ENCODE measurements at places on chromosomes 1 and 21.

DNA sequence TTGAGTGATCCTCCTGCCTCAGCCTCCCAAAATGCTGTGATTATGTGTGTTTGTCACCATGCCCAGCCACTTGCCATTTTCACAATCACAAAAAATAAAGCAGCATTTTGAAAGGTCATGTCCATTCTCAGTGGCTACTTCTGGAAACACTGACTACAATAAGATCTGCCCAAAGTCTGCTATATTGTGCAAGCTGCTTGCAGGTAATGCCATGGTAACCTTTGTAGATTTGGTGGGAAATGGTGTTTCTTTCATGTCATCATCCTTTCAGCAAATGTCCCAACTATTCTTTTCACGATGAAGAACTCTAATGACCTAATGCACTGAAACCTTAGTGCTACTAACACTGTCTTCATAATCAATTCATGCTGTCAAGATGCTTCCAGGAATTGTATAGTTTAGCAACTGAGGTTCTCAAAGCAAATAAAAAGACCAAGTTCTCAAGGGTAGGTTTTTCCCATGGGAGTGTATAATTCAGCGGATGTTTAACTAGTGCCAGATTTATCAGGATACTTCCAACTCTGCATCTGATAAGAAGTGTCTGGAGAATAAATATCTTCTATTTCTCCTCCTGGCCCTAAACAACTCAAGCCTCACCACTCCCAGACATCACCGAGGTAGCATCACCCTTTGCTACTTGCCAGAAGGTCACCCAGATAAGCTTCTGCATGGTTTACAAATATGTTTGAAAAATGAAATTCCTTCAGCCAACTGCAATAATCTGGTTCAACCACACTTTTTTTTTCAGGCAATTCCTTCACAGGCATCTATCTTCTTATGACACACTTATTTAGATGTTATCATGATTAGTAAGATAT lies 132.0 kb upstream of the ZC3H11B start:
- no peak for DNase-seq

- peak; percentile 94 for DNase-seq
These were observed at the start of gene HHAT for GRCh38 chr1:210328746-210329503. Gene HHAT (plus strand): TSS chr1:210328902. CDS start chr1:210348976, 20,074 bp downstream.

DNA sequence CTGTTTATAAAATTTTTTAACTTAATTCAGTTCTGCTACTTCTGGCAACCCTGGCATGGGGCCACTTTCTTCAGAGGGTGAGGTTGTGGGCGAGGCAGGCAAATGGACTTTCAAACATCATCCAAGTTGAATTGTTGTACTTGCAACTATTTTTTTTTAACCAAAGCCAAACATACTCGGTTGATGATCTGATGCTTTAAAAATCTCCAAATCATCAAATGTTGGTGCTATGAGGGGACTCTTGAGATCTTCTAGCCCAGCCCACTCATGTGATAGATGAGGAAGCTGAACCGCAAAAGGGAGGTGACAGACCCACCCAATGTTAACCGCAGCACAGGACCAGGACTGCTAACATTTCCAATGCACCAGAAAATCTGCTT lies 6.7 kb downstream of the SLC1A7 start:
- no peak for DNase-seq

GRCh38 chr1:106846656-106847055 lies 209.8 kb upstream of the PRMT6 start:
- DNase-seq, result no peak

- DNase-seq, result no peak
These were observed 151.3 kb upstream of the PTGFR start for GRCh38 chr1:78339490-78339889.

GRCh38 chr1:61322008-61322744 lies 239.8 kb downstream of the NFIA start:
- no peak for DNase-seq

DNA sequence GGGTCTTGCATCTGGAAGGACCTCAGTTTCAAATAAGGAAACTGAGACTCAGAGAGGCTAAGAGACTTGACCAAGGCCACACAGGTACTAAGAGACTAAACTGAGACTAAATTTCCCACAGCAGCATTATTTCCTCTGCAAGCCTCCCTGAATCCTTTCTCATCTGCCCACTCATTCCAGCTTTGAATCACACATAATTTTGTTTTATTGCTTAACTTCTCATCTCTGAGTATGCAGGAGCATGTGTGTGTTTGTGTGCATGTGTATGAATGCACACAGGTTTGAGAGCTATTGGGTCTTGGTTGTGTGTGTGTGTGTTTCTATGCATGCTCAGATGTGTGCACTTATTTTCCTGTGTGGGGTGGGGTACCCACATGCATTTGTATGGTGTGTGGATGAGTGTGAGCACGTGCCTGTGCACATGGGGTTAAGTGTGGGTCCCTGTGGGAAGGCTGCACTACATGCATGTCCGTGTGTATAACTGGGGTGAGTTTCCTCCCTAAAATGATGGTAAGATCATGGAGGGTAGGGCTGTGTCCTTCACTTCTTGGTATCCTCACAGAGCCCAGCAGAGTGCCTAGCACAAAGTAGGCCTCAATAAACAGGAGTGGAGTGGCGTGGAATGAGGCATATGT lies 74.4 kb upstream of the ZC3H12A start:
- no peak for DNase-seq

DNA sequence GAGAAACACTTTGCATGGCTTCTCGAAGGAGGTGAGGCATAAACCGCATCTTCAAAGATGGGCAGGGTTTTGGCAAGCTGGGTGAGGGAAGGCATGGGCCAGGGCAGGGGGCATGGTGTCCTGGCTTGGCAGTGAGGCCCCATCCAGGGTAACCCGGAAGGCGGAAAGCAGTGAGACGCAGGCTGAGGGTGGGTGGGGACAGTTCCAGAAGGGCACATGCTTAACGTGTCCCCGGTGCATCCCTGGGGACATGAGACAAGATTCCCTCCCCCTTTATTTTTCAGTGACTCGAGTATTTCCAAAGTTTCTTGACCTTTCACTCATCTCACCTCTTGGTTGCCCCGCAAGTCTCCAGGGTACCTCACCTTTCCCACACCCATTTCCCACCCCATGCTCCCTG lies 122.8 kb upstream of the SLC25A33 start:
- DNase-seq, result no peak

GRCh38 chr1:221458447-221459156 lies 283.3 kb downstream of the DUSP10 start:
- DNase-seq, result no peak

All from inflammatory macrophage (primary cell).